ENCODE measurements at places on chromosomes 3 and 15. TPM values are rescaled to one million over a fixed set of nuclear protein-coding genes. Genes with fewer than 3 reads are reported as not detected.

The RTP4 gene
- 1.7 TPM for total RNA-seq

The CAMP gene
- 12.1 TPM for total RNA-seq

The DUOX1 gene
- total RNA-seq, result 1.8 TPM

The SH2D7 gene
- not detected for total RNA-seq

The FRMD5 gene
- total RNA-seq, result 0.82 TPM

The COL6A5 gene
- total RNA-seq, result 0.06 TPM

All from metanephros (tissue), 2 donors.